Stimulated activated CD4-positive, alpha-beta T cell treated with anti-CD3 and anti-CD28 coated beads, Interleukin-1b, Interleukin-23, amount 100 ng/mL, for 1 hour (primary cell): ENCODE measurements at places on chromosomes 2 and 18.

DNA sequence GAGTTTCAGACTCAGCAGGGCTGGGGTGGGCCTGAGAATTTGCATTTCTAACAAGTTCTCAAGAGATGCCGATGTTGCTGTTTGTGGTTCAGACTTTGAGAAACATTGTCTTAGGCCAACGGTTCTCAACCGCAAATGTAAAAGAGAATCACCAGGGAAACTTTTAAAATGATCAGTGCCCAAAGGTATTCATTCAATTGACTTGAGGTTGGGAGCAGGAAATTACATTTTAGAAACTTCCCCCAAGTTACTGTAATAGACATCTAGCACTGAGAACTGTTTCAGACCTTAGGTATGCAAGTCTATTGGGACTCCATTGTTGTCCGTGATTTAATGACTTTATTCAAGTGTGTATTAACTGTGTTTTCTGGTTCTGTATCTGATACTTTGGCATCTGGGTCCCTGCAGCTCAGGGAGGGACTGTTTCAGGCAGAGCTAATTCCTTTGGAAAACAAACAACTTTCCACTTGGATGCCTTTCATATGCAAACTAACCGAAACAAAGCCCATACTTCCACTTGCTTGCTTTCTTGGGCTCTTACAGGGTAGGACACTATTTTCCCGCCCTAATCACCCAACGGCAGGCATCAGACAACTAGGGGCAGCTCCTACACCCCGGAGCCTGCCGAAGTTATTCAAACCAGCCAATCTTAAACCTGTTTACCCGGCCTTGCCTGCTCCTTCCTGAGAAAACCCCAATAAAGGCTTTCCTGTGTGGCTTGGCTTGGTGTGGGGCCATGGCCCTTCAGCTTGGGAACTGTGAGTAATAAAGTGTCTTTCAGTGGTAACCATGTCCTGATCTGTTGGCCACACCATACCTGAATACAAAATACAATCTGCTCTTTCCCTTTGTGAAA is 97.6 kb downstream of the POLE4 start:
- no peak for DNase-seq

DNA sequence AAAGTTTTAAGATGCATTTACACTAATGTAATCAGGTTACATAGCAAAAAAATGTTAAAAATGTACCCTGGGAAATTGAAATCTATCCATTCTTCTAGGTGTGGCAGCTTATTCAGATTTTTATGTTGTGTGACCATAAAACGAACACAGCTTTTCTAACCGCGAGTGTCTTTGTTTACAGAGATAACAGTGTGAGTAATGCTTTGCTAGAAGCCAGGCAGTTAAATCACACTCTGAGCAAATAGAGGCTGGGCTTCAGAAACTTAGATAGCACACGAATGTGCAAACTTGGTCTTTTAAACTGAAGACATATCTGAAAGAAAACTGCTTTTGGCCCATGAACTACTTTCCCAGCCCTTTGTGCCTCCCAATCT is 116.1 kb downstream of the SPTBN1 start:
- no peak for DNase-seq

GRCh38 chr2:144454466-144455287 is 65.2 kb downstream of the ZEB2 start:
- DNase-seq: no peak

DNA sequence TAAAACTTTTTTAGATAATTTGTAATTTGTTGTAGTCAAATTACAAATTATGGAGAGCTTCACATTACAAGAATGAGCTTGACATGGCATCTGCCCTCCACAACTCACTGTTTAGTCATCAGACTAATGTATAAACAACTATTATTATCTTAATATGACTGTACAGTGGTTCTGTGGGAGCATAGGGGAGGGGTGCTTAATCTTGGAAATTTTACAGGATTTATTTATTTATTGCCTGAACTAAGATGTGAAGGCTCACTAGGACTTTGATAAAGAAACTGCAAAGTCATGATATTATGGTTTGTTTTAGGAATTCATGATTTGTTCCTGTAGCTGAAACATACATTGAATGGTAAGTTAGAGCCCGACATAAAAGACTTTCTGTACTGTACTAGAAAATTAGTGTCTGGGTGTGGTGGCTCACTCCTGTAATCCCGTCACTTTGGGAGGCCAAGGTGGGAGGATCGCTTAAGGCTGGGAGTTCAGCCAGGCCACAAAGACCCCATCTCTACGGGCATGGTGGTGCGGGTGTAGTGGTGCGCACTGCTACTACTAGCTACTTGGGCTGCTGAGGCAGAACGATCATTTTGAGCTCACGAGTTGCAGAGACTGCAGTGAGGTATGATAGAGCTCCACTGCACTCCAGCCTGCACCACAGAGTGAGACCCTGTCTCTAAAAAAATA is 2.1 kb downstream of the MARCHF7 start:
- no peak for DNase-seq
